ENCODE measurements at places on chromosomes 16 and 17. TPM values are rescaled to one million over a fixed set of nuclear protein-coding genes. Genes with fewer than 3 reads are reported as not detected.

GRCh38 chr16:55991843-55992242, 116.7 kb upstream of the CES5A start:
- no peak for DNase-seq

DNA sequence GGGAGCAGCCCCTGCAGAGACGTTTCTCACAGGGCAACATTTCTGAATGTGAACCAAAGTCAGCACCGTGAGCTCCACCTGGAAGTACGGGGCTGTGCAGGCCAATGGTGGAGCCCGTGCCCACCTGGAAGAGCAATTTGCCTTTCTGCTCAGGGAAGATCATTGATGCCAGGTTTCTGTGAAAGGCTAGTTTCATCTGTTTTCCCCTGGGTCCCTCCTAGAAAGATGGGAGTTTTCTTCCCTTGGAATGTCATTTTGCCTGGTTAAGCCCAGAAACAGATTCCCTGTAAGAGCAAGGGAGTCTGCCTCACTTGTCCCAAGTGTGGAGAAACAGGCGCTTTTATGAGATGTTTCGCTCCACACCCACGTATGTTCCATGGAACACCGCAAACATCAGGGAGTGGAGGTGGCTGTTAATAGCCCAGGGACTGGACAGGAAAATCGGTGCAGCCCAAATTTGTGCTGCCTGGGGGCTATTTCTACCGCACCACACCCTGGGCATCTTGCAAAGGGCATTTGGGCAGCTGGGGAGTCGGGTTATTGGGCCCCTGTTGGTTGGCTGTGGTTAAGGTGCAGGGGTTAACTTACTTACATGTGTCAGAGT, 2.6 kb downstream of the SLC6A4 start:
- no peak for DNase-seq

- DNase-seq = no peak
These were observed 8.4 kb upstream of the HELZ start for GRCh38 chr17:67253384-67253783.

Gene MYH11
- total RNA-seq = not detected

- no peak for DNase-seq
These were observed 3.0 kb upstream of the WFIKKN2 start for GRCh38 chr17:50832267-50832863.

Gene MYO15B
- 0.36 TPM for total RNA-seq

Gene TPSG1
- total RNA-seq = not detected

All from epithelial cell of proximal tubule (primary cell).